ENCODE measurements at places on chromosomes 11 and 22. TPM values are rescaled to one million over a fixed set of nuclear protein-coding genes. Genes with fewer than 3 reads are reported as not detected.

DNA sequence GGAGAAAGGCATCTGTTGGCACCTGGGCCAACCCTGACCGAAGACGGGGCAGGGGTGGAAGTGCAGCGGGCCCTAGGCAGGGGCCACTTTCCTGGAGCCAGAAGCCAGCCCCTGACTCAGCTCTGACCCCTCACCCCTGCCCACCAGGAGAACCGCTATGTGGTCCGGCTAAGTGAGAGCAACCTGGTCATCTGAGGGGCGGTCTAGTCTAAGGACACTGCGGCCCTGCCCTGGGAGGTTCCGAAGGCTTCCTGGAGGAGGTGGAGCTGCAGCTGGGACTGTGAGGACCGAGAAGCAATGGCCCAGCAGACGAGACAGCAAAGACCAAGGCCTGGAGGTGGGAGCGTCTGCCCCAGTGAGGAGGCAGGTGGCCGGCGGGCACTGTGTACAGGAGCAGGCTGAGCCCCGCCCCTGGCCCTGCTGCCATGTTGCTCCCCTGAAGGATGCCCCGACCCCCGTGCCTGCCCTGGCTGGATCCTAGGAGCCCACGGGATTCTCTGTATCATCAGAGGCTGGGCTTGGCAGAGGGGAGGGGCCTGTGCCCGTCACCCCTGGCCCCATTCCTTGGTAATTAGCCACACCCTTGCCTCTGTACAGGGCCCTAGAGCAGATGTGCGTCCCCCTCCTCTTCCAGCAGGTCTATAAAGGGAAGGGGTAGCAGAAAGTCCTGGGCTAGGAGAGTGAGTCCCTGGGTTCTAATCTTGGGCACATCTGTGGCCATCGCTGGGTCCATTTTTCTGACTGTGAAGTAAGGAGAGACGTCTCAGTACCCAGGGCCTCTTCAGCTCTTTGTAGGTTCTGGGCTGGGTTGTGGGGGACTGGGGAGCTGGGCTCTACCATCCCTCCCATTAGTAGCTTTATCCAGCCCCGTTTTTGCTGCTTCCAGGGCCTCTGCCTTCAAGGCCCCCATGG, 19.4 kb downstream of the RELT start:
- no peak for ATAC-seq

DNA sequence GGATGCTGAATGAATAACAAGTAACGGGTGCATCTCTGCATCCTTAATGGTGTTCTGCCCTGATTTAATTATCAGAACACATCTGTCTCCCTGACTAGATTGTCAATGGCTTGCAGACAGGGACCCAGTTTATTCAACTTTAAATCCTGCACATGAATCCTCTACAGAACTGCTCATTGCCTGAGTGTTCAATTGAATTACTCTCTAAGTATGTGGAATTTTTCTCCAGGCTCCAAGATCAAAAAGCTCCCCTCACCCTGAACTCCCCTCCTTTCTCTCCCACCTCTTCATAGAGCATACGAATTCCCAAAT, 11.8 kb downstream of the MB start:
- ATAC-seq = no peak

GRCh38 chr11:113119074-113119473, 157.9 kb downstream of the NCAM1 start:
- ATAC-seq = no peak

The INS gene
- not detected for total RNA-seq

The TAF10 gene
- total RNA-seq = 106 TPM

GRCh38 chr22:49483946-49484345, 343.7 kb downstream of the BRD1 start:
- ATAC-seq = no peak

DNA sequence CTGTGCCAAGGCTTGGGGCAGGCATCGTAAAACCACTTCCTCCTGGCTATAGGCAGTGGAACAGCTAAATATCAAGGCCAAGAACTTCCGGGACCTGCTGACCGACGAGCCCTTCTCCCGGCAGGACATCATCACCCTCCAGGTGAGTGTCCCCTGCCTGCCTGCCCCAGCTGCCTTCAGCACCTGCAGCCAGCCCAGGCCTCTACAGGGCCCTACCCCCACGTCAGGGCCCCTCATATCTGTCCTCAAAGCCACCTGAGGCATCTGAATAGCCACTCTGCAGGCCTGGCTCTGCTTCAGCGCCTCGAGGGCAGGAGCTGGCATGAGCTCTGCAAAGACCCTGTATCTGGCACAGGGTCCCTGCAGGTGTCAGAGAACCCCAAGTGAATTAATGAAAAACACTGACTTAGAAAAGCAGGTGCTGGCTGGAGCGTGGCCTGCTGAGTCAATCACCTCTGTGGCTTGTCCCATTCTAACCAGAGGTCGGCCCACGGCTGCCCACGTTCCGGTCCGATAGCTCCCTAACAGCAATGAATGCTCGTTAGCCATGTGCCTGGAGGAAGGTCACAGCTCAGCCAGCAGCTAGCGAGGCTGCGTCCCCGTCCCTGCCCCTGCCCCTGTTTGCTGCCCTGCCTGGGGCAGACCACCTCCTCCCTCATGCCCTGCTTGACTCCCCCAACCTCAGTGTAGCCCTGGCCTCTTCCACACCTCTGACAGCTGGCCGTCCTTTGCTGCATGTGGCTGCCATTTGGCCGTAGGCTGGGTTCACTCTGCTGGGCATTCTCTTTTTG, 16.8 kb downstream of the PPIL2 start:
- no peak for ATAC-seq

DNA sequence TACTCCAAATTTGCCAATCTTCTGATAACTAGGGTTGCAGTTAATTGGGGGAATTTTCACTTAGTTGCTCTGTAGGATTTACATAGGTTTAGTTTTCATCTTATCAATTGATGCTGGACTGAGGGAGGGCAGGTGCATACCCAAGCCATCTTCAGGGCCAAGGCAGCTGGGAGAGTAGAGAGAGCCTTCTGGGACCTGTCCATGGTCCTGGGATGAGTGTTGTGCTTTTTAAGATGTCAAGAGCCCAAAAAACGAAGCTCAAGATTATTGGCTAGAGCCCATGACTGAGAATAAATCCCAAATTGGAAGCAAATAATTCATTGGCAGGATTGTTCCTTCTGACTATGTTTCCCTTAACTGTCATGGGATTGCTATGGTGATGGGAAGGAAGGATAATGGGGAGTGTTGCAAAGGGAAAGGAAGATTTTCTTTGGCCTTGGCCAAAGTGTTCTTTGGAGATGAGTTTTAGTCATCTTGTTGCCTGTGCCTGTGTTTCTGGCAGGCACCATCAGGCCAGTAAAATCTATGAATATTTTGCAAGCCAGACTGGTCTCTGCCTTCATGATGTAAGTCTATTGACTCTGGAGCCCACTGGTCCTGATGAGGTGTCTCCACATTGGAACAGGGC, 4.5 kb downstream of the SLC22A6 start:
- no peak for ATAC-seq

DNA sequence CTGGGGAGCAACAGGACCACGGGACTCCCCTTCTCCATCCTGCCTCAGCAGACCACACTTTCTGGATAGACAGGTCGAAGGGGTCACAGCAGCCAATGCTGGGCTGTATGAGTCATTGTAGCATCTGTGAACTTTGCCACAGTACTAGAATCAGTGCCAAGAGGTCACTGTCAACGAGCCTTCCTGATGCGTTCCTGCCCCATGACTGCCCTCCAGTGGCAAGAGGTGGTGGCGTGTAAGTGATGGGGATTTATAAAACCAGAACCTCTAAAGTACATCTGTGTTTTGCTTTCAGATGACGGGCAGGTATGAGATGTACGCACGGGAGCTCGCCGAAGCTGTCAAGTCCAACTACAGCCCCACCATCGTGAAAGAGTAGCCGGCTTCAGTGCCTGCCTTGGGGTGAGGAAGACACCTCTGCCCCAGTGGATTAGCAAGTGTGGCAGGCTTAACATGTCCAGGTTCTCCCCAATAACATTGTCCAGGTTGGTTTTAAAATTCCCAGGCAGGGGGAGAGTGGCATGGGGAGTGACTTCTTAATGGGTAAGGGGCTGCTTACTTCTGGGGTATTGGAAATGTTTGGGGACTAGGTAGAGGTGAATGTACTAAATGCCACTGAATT, 29.4 kb downstream of the GUCD1 start:
- peak; percentile 93 for ATAC-seq

- ATAC-seq = no peak
Measured at GRCh38 chr11:131868629-131869507, 498.5 kb downstream of the NTM start.

The CDPF1 gene
- 7.8 TPM for total RNA-seq

The PAMR1 gene
- total RNA-seq = not detected

GRCh38 chr22:37427135-37427710, at the start of gene ELFN2:
ELFN2 (minus strand) TSS chr22:37427479; CDS start chr22:37375534, 51,945 bp downstream.
- no peak for ATAC-seq

The KCNK4 gene
- not detected for total RNA-seq

- ATAC-seq = no peak
Measured at GRCh38 chr11:78040691-78041379, 17.8 kb upstream of the KCTD14 start.

The LDLRAD3 gene
- 0.45 TPM for total RNA-seq

- ATAC-seq = no peak
Measured at GRCh38 chr11:69071956-69072355, 23.2 kb downstream of the TPCN2 start.

DNA sequence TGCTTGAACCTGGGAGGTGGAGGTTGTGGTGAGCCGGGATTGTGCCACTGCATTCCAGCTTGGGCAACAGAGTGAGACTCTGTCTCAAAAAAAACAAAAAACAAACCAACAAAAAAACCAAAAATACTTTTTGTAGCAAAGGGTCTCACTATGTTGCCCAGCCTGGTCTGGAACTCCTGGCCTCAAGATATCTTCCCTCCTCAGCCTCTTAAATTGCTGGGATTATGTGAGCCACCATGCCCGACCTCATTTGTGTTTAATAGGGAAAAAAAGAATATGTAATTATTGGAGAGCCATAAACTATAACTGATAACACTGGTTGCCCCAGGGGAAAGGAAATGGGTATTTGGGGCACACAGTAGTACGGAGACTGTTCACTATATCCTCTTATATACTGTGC, 19.7 kb downstream of the UVRAG start:
- ATAC-seq = no peak

The MIF gene
- total RNA-seq = 1,556 TPM

DNA sequence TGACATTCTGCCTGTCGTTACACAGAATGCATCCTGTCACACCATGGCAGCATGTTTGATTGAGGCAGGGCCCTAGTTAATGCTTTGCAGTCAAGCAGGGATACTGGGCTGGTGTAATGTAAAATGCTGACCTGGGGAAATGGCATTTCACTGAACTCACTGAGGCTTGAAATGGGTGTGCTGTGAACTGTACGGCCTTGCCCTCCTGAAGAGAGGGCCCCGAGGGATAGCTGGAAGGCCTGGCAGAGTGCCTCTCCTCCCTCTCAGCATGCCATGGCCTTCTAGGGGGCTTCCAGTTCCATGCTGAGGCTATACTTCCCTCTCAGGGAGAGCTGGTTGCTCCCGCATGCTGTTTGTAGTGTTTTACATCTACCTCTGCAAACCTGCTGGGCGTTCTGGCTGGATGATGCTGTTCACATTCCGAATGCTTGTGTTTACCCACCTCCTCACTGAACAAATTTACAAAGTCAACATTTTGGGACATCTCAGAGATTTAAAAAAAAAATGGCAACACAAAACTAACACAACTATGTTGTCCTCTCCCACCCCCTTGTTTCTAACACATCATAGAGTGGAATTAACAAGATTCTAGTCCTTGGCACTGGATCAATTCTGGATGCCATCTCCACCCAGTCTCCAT, 416.7 kb upstream of the CADM1 start:
- ATAC-seq = no peak

The MLC1 gene
- total RNA-seq = 0.13 TPM

DNA sequence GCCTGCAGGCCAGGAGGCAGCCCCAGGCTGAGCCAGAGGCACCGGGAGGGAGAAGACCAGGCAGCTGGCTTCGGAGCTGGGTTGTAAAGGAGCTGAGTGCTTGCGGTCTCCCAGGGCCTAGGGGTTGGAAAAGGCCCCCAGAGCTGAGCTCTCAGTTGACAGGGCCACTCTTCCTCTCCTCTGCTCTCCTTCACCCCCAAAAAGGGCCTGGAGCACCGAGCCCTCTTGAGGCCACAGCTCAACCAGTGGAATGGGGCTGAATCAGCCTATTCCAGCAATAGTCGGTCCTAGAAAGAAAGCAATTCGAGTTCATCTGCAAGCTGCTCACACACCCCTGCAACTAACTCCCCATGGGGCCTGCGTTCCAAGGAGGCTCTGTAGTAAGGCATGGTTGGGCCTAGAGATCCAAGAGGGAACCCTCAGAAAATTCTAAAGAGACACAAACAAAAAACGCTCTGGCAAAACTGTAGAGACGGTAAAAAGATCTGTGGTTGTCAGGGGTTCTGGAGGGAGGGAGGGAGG, 205.0 kb downstream of the BUD13 start:
- ATAC-seq = no peak

The LGALS12 gene
- total RNA-seq = not detected

The DDIAS gene
- total RNA-seq = 17.3 TPM

The C1QTNF5 gene
- not detected for total RNA-seq

The LRRC4C gene
- not detected for total RNA-seq

DNA sequence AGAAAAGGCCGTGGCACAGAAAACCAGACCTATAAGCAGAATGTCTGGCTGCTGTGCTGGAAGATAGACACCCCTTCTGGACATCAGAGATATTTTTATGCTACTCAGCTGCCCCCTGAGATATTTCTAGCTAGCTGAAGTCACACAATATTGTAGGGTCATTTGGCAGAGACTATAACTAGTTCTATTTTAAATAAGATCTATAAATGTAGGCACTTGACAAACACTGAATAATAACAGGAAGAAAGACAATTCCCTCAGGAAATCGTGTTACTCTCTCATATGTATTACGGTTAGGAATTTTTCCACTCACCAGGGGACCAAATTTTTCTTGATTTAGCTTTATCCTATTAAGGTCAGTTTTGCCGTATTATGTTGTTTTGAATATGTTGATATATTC, 845.4 kb downstream of the OPCML start:
- no peak for ATAC-seq

GRCh38 chr11:73353422-73353821, 22.8 kb upstream of the RELT start:
- peak; percentile 37 for ATAC-seq

- ATAC-seq = peak; percentile 71
Measured at GRCh38 chr22:32932176-32932575, 126.0 kb downstream of the SYN3 start.

GRCh38 chr11:57785072-57785471, 23.5 kb downstream of the CTNND1 start:
- ATAC-seq = no peak

- peak; percentile 37 for ATAC-seq
Measured at GRCh38 chr11:67492801-67493547, 10.1 kb downstream of the AIP start.

- no peak for ATAC-seq
Measured at GRCh38 chr11:70111269-70112016, 33.3 kb downstream of the ANO1 start.

Data from activated T-helper 17 cell treated with anti-CD3 and anti-CD28 coated beads, Interleukin-2, amount 50 U/mL, for 72 hours (primary cell).